ENCODE measurements at places on chromosomes 13 and 19.

DNA sequence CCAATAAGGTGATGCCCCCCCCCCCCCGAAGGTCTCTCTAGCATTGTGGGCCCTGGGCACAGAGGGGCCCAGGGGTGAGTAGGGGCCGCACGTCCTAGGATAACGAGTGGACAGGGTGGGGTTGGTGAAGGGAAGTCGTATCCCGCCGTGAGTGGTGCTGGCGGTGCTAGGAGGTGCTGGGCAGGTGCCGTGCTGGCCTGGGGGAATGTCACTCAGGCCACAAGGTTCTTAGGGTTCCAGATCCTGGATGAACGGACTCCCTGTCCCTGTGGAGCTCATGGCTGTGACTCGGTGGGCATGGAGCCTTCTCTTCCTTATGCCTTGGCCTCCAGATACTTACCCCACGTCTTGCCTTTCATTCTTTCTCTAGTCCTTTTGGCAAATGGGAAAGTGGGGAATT lies 157.4 kb upstream of the SOX1 start:
- DNase-seq, result no peak

- DNase-seq, result no peak
Observed at GRCh38 chr13:97934590-97934989, 18.9 kb upstream of the IPO5 start.

DNA sequence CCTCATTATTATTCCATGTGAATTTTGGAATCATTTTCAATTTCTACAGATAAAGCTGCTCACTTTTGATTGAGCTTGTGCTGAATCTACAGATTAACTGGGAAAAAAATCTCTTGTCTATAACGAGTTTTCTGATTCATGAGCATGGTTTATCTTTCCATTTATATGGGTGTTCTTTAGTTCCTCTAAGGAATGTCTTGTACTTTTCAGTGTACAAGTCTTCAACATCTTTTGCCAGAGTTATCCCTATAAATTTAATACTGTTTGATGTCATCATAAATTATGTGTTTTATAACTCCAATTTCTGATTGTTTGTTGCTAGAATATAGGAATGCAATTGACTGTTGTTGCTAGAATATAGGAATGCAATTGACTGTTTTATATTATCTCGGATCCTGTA lies 533.8 kb downstream of the OLFM4 start:
- DNase-seq, result no peak

- peak; percentile 93 for DNase-seq
Observed at GRCh38 chr19:55653651-55654322, 1.0 kb upstream of the U2AF2 start.

DNA sequence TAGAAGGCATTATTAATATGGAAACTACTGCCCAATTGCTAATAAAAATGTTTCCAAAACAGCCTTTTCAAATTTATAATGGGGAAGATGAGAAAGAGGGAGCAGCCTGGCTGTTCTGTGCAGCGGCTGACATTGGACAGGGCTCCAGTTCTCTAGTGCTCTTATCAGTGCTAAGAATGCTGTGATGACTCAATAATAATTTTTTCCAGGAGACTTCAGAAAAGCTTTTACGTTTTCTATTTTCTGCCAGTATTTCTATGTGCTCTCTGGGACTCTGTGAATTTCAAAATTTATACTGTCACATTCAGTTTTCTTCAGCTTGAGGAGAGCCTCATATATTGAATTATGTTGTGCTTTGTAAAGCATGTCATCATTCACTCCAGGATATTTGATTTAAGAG lies 209.6 kb downstream of the VWA8 start:
- DNase-seq, result no peak

GRCh38 chr13:30020726-30021312 lies 170.4 kb upstream of the UBL3 start:
- DNase-seq, result no peak

DNA sequence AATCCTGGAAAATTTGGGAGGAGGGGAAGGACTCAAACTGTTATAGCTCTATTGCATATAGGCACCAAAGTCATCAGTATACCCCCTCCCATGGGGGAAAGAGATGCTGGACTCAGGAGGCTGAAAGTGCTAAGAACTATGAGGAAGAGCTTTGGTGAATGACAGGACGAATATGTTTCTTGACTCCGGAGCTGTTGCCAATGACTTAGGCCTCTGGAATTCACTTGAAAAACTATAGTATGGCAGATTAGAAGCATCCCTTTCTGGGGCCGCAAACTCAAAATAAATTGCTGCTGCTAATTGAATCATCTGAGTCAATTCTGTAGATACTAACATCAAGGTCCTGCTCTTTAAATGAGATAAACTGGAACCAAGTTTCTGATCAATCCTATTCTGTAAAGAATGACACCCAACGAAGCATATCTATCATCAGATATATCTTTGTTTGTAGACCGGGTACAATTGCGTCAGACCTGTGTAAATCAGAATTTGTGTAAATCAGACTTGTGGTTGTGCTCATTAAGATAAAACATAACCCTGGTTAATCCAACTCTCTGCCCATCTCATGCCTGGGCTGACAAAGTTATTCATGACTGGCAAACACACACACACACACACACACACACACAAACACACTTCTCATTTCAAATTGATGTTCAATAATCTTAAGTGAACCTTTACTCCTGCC lies 1793.8 kb upstream of the PCDH20 start:
- DNase-seq, result no peak

DNA sequence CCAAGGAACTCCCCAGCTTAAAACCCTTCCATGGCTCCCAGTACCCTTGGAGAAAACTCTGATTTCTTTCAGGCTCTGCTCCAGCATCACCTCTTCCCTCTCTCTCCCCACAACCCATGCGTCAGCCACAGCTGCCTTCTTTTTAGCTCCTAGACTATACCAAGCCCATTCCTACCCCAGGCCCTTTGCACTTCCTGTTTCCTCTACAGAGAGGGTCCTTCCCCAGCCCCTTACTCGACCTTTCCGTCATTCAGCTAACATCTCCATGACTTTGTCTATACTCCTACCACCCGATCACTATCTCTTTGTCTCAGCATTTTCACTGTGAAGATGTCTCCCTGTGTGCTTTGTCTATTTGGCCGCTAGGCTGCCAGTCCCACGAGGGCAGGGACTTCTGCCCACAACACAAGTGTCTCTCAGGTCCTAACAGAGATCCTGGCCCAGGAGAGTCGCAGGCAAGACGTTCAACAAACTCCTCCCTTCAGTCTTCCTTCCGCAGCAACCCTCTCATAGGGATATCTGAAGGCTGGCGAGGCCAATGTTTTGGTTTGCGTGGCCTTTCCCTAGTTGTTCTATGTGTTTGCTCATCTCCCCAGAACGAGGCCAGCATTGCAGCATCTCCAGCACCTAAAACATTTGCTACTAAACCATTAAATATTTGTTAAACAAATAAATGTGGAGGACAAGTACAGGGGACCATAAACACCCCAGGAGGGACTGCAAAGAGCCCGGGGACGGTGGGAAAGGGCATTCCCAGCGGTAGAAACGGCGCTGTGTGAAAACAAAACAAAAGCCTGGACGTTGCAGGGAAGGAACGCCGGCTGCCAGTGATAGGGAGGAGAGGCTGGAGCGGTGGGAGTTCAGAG lies 816 bp downstream of the CCNP start:
- no peak for DNase-seq

DNA sequence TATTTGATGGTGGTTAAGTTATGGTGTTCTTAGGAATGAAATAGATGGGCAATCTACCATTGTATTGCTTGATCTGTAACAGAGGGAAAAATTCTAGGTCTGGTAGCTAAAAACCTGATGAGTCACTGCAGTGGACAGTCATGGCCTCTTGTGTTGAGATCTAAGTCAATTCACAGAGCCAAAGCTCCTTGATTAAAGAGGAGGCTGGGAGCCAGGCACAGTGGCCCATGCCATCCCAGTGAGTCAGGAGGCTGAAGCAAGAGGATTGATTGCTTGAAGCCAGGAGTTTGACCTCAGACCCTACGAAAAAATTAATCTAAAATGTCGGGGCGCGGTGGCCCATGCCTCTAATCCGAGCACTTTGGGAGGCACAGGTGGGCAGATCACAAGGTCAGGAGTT lies 67.1 kb upstream of the KPNA3 start:
- no peak for DNase-seq

DNA sequence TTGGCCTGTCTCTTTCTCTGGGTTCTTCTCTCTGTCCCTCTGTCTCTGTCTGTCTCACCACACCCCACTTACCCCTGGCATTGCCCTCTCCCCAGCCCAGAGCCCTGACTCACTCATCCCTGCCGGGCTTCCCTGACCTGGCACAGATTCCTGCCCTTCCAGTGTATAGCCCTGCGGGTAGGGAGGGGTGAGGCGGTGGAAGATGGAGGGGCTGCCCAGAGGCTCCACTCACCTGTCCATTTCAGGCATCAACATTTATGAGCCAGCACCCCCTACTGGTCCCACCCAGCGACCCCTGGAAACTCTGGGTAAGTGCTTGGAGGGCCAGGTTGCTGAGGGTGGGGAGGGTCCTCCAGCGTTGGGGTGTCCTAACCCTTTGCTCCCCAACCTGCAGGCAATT lies 1.0 kb downstream of the NCCRP1 start:
- no peak for DNase-seq

GRCh38 chr19:55156202-55157063 lies 1.1 kb downstream of the TNNI3 start:
- no peak for DNase-seq

DNA sequence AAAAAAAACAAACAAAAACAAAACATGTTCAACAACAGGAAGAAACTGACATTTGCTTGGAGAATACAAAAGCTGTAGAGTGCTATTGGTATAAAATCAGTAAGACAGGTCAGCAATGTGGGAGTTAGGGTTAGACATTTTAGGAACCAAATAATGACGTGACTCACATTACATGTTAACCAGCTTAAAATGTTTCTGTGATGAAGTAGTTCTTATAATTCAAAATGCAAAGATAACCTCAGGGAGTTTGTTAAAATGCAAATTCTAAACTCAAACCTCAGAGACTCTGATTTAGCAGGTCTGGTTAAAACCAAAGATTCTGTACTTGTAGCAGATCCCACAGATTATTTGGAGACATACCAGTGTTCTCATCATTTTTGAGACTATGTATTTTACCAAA lies 549.4 kb upstream of the SLITRK1 start:
- no peak for DNase-seq

- no peak for DNase-seq
Observed at GRCh38 chr19:4896372-4896771, 6.3 kb downstream of the ARRDC5 start.

DNA sequence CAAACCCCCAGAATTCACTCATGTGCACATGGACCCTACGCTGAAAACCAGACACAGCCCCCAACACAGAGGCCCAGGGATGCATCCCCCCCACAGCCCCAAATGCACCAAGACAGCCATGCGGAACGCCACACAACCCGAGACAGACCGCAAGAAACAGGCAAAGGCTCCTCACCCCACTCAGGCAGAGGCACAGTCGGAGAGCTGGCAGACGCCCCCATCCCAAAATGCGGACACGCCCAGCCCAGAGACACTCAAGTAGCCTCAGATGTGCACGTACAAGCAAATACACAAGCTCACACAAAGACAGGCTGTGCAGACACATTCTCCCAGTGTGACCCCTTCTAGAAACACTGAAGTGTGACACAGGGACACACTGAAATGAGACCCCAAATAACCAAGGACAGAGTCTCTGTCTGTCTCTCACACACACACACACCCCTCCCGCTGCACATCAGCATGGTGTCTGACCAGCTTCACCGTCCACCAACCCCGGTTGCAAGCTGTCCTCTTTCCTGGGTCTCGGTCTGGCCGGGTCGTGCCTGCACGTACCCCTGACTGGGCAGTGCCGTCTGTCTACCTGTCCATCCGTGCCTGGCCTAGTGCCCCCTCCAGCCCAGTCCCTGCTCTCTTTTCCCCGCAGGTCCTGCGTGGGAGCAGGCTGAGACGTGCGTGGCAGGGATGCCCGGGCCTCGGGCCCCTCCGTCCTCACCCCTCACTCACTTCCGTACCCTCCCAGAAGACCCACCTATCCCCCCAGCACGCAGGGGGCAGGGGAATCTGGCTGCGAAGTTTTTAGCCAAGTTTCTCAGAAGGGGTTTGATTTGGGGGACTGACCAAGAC lies 16.1 kb downstream of the ERFL start:
- no peak for DNase-seq

GRCh38 chr19:17183858-17184321 lies 31.3 kb upstream of the USE1 start:
- no peak for DNase-seq

DNA sequence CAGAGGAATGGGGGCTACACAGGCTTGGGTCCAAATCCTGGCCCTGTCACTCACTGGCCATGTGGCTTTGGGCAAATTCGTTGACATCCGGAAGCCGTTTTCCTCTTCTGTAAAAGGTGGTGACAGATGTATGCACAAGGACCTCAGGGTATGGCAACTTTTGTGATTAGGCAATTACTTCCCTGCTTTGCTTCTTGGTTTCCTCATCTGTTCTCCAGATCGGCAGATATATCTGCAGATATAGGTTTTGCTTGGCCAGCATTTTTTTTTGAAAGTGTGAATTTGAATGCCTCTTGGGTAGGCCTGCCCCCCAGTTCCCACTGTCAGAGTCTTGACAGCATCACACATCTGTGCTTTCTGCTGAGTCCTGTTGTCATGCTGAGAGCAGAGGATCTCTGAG lies 17.7 kb downstream of the TMEM272 start:
- no peak for DNase-seq
